Left lung (tissue), 14 donors: ENCODE measurements at places on chromosomes 7 and 10.

GRCh38 chr7:29435902-29436301 is 127.7 kb upstream of the PRR15 start:
- no peak overlapping the region for H3K4me3 ChIP-seq
- no peaks in the 10 kb centered on the region for H3K27me3 ChIP-seq
- no peak for DNase-seq
- no peaks in the 10 kb centered on the region for H3K4me1 ChIP-seq
- no peaks in the 10 kb centered on the region for H3K36me3 ChIP-seq

- no peak overlapping the region for H3K4me3 ChIP-seq
- no peaks in the 10 kb centered on the region for H3K4me1 ChIP-seq
- H3K27me3 ChIP-seq = no peaks in the 10 kb centered on the region
- peak; percentile 22 for DNase-seq
- no peaks in the 10 kb centered on the region for H3K36me3 ChIP-seq
Observed at GRCh38 chr7:45176886-45177731, 19.5 kb downstream of the RAMP3 start.

GRCh38 chr10:42990016-42990720 is 86.7 kb upstream of the RET start:
- no peak for DNase-seq
- H3K27me3 ChIP-seq = no peaks in the 10 kb centered on the region
- H3K4me3 ChIP-seq = no peak overlapping the region
- H3K36me3 ChIP-seq = no peaks in the 10 kb centered on the region

DNA sequence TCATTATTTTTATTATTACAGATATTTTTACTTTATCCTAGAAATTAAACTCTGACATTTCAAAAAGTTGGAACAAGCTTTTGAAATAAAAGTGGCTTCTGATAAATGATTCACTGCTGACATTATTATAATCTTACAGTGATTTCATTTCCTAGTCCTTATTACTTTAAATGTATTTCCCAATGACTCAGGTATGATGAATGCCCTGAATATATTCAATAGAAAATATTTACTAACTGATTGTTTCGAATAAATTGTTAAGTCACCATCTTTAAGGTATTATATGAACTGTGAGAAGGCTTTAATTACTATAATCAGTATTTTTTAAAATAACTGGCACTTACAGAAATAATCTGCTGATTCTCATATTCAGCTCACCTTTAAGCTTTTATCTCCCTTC is 21.6 kb downstream of the DKK1 start:
- H3K27me3 ChIP-seq = no peaks in the 10 kb centered on the region
- H3K4me1 ChIP-seq = no peaks in the 10 kb centered on the region
- no peaks in the 10 kb centered on the region for H3K36me3 ChIP-seq

GRCh38 chr10:121311812-121312443 is 286.3 kb downstream of the FGFR2 start:
- H3K27ac ChIP-seq = no peak overlapping the region
- no peak overlapping the region for H3K4me3 ChIP-seq
- H3K36me3 ChIP-seq = no peaks in the 10 kb centered on the region
- no peaks in the 10 kb centered on the region for H3K4me1 ChIP-seq
- H3K27me3 ChIP-seq = no peaks in the 10 kb centered on the region
- no peak for DNase-seq

- H3K4me1 ChIP-seq = no peaks in the 10 kb centered on the region
- no peak overlapping the region for H3K4me3 ChIP-seq
- no peak overlapping the region for H3K27ac ChIP-seq
- H3K36me3 ChIP-seq = peaks cover 35% of the 10 kb centered on the region
Observed at GRCh38 chr10:48895803-48896195, 43.8 kb downstream of the LRRC18 start.

DNA sequence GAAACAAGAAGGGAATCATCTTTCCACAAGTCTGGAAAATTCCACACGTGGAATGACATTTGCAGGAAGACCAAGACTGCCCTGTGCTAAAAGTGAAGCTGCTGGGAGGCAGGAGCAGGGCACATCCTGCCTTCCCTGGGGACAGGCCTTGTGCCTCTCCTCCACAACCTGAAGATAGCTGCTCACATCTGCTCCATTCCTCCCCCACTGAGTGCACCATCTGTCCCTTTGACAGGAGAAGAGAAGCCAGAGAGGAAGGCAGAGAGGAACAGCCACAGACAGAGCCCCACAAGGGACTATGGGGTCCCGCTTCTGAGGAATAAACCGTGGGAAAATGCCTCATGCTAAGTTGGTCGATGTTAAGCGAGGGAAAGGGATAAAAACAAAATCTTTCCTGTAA is 15.9 kb upstream of the FAM171A1 start:
- H3K4me1 ChIP-seq = no peaks in the 10 kb centered on the region
- H3K4me3 ChIP-seq = no peak overlapping the region
- no peaks in the 10 kb centered on the region for H3K36me3 ChIP-seq

GRCh38 chr10:14311206-14311957 is 19.3 kb downstream of the FRMD4A start:
- no peak overlapping the region for H3K4me3 ChIP-seq
- DNase-seq = no peak
- no peak overlapping the region for H3K27ac ChIP-seq
- H3K27me3 ChIP-seq = peaks cover 16% of the 10 kb centered on the region

DNA sequence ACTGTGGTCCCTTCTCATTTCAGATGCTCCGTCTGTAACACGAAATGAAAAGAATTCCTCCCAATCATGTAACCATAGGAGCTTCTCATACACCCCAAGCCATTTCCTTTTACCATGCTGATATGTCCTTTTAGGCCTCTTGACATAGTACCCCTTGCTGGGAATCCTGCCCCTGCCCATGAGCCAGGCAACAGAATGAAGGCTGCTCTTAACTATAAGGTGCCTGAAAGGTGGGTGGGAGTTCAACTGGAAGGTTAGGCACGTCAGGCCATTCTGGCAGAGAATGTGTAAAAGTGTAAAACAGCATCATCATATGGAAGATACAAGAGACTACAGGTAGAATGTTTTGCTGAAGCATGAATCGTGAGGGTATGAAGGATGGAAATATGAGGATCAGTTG is 22.5 kb downstream of the IL2RA start:
- H3K27ac ChIP-seq = no peak overlapping the region
- H3K4me1 ChIP-seq = peaks cover 3% of the 10 kb centered on the region
- H3K27me3 ChIP-seq = no peaks in the 10 kb centered on the region
- H3K36me3 ChIP-seq = no peaks in the 10 kb centered on the region
- H3K4me3 ChIP-seq = no peak overlapping the region

DNA sequence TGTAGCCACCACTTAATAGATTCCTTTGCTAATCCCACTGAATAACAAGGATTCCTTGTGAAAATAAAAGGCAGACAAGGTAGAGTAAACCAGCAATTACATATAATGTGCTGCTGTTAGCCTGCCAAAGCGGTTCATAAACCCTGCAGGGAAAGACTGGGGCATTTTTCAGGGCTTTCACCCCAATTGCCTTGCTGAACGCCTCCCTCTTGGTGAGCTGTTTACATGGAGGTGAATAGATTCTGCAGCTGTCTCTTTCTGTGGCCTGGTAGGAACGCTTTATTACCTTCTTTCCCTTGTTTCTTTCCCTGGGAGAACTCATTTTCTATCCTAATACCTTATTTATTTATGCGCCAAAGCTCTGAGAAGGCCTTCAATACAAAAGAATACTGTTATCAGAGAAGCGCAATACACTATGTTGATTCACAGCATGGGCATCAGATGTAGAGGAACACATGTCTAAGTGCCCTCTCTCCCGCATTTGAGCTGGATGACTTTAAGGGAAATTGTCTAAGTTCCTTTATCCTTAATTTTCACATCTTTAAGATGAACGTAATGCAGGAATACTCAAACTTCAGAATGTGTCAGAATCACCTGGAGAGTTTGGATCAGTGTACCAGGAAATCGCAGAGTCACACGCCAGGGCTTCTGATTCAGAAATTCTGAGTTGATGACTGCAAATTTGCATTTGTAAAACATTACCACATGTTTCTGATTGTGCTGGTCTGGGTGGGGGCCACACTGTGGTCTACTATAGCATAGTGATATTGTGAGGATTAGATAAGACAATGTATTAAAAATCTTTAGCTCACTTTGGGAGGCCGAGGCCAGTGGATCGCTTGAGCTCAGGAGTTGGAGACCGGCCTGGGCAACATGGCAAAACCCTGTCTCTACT is 1203.8 kb downstream of the SORCS3 start:
- H3K4me1 ChIP-seq = no peaks in the 10 kb centered on the region
- no peak overlapping the region for H3K27ac ChIP-seq
- no peak overlapping the region for H3K4me3 ChIP-seq
- H3K36me3 ChIP-seq = no peaks in the 10 kb centered on the region
- H3K27me3 ChIP-seq = no peaks in the 10 kb centered on the region

DNA sequence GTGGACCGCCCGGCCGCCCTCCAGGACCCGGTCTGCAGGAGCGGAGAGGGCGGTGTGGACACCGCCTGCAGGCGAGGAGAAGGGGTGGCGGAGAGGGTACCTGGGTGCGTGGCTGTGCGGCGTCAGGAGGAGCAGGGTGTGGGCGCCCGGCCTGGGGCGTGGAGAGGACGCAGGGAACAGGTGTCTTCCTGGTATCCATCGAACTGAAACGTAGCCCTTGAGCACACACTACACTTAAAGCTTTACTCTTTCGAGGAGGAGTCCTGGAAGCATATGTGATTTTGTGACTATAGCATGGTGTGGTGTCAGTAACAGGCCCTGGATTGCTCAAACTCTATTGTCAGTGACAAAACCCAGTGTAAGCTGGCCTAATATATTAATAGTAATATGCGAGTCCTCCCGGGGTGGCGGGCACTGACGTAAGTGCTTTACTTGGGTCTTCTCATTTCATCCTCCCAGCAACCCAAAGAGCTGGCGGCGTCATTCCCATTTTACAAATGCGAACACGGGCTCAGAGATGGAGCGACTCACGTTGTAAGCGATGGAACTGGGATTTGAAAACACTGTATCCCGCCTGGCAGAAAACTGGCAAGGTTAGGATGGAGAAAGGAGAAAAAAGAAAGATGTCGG is 508 bp upstream of the TECPR1 start:
- peaks cover 13% of the 10 kb centered on the region for H3K4me1 ChIP-seq
- peaks cover 21% of the 10 kb centered on the region for H3K36me3 ChIP-seq
- peak overlapping the region; percentile 93 for H3K4me3 ChIP-seq

GRCh38 chr10:37439826-37440225 is 314.4 kb downstream of the ANKRD30A start:
- no peaks in the 10 kb centered on the region for H3K27me3 ChIP-seq
- DNase-seq = no peak
- no peak overlapping the region for H3K27ac ChIP-seq
- H3K36me3 ChIP-seq = no peaks in the 10 kb centered on the region
- H3K4me3 ChIP-seq = no peak overlapping the region

DNA sequence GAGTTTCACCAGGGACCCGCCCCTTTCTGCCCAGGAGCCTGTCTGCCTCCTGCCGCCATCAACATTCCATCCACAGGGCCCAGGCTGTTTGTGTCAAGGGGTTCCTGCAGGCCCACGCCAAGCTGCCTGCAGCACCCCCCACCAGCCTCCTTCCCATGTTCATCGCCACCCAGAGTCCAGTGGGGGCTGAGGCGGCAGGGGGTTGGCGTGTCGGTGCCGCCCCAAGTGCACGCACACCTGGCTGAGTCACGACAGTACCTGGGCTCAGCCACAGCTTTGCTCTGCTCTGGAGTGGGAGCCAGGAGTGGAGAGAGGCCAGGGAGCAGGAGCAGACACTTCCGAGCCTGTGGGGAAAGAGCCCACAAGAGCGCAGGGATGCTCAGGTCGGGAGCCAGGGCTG is 42.8 kb upstream of the TECTB start:
- H3K4me1 ChIP-seq = no peaks in the 10 kb centered on the region
- no peak overlapping the region for H3K4me3 ChIP-seq
- H3K27me3 ChIP-seq = no peaks in the 10 kb centered on the region

- no peak overlapping the region for H3K4me3 ChIP-seq
- no peak overlapping the region for H3K27ac ChIP-seq
- no peak for DNase-seq
- no peaks in the 10 kb centered on the region for H3K36me3 ChIP-seq
Observed at GRCh38 chr10:21740989-21741388, 207.0 kb downstream of the MLLT10 start.

DNA sequence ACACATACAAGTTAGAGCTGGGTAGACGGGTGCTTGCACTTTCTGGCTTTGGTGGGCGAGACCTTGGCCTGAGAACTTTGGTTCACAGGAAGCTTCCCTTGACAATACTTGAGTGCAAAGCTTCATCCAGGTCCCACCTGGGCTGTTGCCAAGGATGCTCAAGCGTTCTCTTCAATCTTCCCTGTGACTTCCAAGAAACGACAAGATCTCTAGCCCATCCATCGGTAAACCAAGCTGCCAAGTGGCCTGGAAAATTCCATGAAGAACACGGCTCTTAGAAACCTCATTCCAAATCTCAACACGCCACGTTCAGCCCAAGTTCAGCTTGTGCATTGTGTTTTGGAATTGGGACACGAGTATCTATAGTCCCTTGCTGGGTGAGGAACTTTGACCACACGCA is 84.7 kb downstream of the CHST15 start:
- H3K4me3 ChIP-seq = no peak overlapping the region
- no peaks in the 10 kb centered on the region for H3K27me3 ChIP-seq
- no peak overlapping the region for H3K27ac ChIP-seq
- no peaks in the 10 kb centered on the region for H3K4me1 ChIP-seq

DNA sequence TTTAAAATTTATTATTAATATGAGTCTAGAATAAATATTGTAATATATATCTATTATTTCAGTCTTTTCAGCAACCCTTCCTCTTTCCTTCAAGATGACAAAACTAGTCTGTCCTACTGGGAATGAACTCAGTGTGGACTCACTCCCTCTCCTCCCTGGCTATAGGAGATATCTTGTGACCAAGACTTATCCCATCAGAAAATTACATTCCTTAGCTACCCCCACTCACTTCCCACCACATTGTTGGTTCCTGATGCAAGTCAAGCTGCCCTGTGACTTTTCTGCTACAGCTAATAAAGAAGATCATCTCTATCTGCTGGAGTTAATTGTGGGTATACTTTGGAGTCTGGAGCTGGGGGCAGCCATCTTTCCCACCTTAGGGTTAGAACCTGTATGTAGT is 28.0 kb upstream of the MCU start:
- no peaks in the 10 kb centered on the region for H3K4me1 ChIP-seq
- no peaks in the 10 kb centered on the region for H3K27me3 ChIP-seq
- no peak overlapping the region for H3K27ac ChIP-seq
- H3K4me3 ChIP-seq = no peak overlapping the region
- DNase-seq = no peak
- H3K36me3 ChIP-seq = no peaks in the 10 kb centered on the region

DNA sequence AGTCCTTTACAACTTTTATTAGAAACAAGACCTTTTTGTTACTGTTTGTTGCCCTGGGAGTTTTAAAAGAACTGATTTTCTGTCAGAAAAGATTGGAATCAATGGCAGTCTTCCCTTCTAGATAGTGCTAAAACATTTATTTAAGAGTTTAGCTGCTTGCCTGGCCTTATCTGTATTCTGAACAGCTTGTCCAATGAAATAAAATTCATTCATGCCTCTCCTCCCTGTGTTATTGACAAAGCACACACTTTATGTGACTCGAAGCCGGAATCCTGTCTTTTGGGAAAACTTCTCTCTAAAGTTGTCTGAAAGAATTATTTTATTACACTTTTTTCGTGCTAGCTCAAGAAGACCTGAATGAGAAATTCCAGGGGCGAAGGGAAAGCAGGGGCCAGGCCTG is 992.5 kb downstream of the TYW1 start:
- no peak overlapping the region for H3K27ac ChIP-seq
- H3K27me3 ChIP-seq = no peaks in the 10 kb centered on the region
- DNase-seq = no peak
- no peaks in the 10 kb centered on the region for H3K4me1 ChIP-seq
- H3K36me3 ChIP-seq = no peaks in the 10 kb centered on the region
